ENCODE measurements at places on chromosomes 2 and 18. TPM values are rescaled to one million over a fixed set of nuclear protein-coding genes. Genes with fewer than 3 reads are reported as not detected.

ARHGAP25 gene
- 2.0 TPM for total RNA-seq

C2orf80 gene
- total RNA-seq, result not detected

DNA sequence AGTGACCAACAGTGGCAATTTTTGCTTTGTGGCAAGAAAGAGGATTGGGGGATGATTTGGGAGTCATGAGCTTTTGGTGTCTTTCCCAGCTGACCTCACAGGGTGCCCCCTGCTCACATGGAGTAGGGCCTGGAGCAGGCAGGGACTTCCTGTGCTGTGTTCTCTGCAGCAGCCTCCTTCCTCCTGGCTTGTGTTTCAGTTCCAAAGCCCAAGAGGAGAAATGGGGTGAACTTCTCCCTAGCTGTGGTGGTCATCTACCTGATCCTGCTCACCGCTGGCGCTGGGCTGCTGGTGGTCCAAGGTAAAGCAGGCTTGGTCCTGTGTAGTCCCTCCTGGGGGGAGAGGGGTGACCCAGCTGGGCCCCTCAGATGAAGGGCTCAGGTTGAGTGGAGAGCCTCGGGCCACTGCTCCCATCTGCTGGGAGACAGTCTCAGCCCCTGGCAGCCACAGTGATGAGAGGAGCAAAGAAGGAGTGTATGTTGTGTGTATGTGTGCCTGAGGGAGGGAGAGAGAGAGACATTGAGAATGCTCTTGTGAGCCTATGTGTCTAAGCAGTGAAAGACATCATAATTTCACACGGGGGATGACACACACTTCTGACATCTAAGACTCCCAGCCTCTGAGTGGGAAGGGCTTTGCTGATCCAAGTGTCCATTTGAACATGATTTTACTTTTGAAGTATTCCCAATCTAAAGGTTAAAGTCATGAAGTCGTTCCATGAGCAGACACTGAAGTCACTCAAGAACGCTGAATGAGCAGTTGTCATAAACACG lies 27.2 kb downstream of the MARCO start:
- H3K36me3 ChIP-seq, result no peaks in the 10 kb centered on the region
- no peak for DNase-seq
- H3K4me3 ChIP-seq, result no peak overlapping the region

GRCh38 chr2:183113630-183114029 lies 10.6 kb upstream of the NUP35 start:
- no peaks in the 10 kb centered on the region for H3K36me3 ChIP-seq
- no peak overlapping the region for H3K27ac ChIP-seq
- H3K27me3 ChIP-seq, result no peaks in the 10 kb centered on the region
- no peak for DNase-seq

GRCh38 chr2:99183025-99183424 lies 2.0 kb downstream of the MRPL30 start:
- H3K4me1 ChIP-seq, result peaks cover 36% of the 10 kb centered on the region
- no peak overlapping the region for H3K27ac ChIP-seq
- H3K36me3 ChIP-seq, result peaks cover 12% of the 10 kb centered on the region

DNA sequence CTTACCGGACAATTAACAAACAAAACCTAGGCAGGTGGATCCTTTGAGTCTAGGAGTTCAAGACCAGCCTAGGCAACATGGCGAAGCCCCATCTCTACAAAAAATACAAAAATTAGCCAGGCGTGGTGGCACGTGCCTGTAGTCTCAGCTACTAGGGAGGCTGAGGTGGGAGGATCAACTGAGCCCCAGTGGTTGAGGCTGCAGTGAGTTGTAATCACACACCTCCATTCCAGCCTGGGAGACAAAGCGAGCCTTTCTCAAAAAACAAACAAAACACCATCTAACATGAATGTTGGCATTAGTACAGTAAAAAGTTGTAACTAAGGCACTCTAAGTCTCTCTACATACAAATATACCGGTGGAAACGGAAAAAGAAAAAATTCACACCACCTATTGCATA lies 5.3 kb downstream of the SP3 start:
- peaks cover 12% of the 10 kb centered on the region for H3K36me3 ChIP-seq
- H3K4me1 ChIP-seq, result peaks cover 63% of the 10 kb centered on the region
- no peak for DNase-seq
- no peak overlapping the region for H3K4me3 ChIP-seq
- H3K27me3 ChIP-seq, result no peaks in the 10 kb centered on the region

GRCh38 chr2:105455488-105456003 lies 56.7 kb upstream of the FHL2 start:
- no peaks in the 10 kb centered on the region for H3K36me3 ChIP-seq
- H3K4me3 ChIP-seq, result no peak overlapping the region
- DNase-seq, result no peak
- H3K4me1 ChIP-seq, result peaks cover 13% of the 10 kb centered on the region
- no peaks in the 10 kb centered on the region for H3K27me3 ChIP-seq

GRCh38 chr2:102050854-102051391 lies 59.2 kb downstream of the IL1R2 start:
- H3K4me3 ChIP-seq, result no peak overlapping the region
- H3K4me1 ChIP-seq, result peaks cover 67% of the 10 kb centered on the region
- DNase-seq, result no peak
- H3K27me3 ChIP-seq, result no peaks in the 10 kb centered on the region
- no peaks in the 10 kb centered on the region for H3K36me3 ChIP-seq
- H3K27ac ChIP-seq, result peak overlapping the region; percentile 85

DNA sequence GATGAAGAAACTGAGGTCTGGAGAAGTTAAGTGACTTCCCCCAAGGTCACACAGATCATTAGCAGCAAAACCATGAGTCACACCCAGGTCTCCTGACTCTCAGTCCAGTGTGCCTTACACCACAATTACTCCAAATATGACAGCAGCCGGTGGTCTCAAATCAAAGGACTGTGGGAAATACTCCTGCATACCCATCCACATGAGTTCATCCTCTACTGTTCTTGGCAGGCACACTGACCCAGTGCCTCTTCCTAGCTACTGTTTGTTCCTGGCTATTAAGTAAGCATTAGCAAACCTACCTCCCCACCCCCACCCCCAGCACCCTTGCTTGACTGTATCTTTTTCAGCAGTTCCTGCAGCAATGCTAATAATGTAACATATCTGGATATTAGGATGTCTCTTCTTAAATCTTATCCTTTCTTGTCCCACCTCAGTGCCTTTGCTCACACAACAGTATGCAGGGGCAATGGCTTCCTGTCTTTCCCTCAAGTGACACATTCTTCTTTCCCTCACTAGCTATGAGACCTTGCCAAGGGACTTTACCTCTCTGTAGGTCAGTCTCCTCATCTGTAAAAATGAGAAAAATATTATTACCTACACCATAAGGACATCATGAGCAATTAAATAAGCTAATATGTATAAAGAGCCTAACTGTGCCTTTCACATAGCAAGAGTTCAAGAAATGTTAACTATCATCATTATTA lies 46.2 kb downstream of the FAM98A start:
- no peak overlapping the region for H3K4me3 ChIP-seq
- H3K4me1 ChIP-seq, result peaks cover 6% of the 10 kb centered on the region
- DNase-seq, result no peak
- H3K36me3 ChIP-seq, result no peaks in the 10 kb centered on the region
- H3K27ac ChIP-seq, result no peak overlapping the region

- H3K4me1 ChIP-seq, result no peaks in the 10 kb centered on the region
- H3K36me3 ChIP-seq, result no peaks in the 10 kb centered on the region
- DNase-seq, result no peak
- H3K27me3 ChIP-seq, result no peaks in the 10 kb centered on the region
- H3K4me3 ChIP-seq, result no peak overlapping the region
These were observed 38.5 kb downstream of the PSMG2 start for GRCh38 chr18:12741351-12741750.

GRCh38 chr2:44902217-44903137 lies 39.0 kb upstream of the SIX3 start:
- peaks cover 45% of the 10 kb centered on the region for H3K27me3 ChIP-seq
- no peaks in the 10 kb centered on the region for H3K36me3 ChIP-seq
- no peak overlapping the region for H3K27ac ChIP-seq
- H3K4me1 ChIP-seq, result no peaks in the 10 kb centered on the region
- DNase-seq, result no peak

- no peak for DNase-seq
- H3K36me3 ChIP-seq, result no peaks in the 10 kb centered on the region
- no peak overlapping the region for H3K4me3 ChIP-seq
- H3K27ac ChIP-seq, result no peak overlapping the region
These were observed 1.4 kb upstream of the FAM168B start for GRCh38 chr2:131094463-131095281.

Data from suprapubic skin (tissue), 4 donors.